ENCODE measurements at places on chromosomes 4 and X. TPM values are rescaled to one million over a fixed set of nuclear protein-coding genes. Genes with fewer than 3 reads are reported as not detected.

DNA sequence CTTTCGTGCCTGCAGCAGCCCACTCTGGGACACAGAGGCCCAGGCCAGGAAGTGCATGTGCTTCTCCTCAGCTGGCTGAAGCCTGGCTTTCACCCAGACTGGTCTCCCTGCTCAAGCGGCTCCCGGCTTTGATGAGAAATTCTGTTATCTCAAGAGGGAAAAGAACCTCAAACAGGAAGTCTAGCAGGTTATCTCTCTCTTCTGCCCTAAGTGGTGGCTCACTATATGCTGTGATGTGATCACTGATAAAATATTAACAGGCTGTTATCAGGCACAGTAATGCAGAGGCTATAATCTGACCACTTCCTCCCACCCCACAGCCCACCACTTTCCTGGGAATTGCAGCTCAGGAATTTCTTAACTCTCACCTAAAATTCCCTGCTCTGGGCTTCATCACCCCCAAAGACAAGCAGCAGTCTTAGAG lies 13.3 kb downstream of the CLDN2 start:
- no peaks in the 10 kb centered on the region for H3K27me3 ChIP-seq
- H3K4me1 ChIP-seq: no peaks in the 10 kb centered on the region
- DNase-seq: no peak

- H3K4me3 ChIP-seq: no peak overlapping the region
- peaks cover 13% of the 10 kb centered on the region for H3K4me1 ChIP-seq
- no peaks in the 10 kb centered on the region for H3K27me3 ChIP-seq
- no peak overlapping the region for H3K27ac ChIP-seq
- DNase-seq: no peak
- no peaks in the 10 kb centered on the region for H3K36me3 ChIP-seq
These were observed 338.3 kb upstream of the NR3C2 start for GRCh38 chr4:148780426-148781005.

DNA sequence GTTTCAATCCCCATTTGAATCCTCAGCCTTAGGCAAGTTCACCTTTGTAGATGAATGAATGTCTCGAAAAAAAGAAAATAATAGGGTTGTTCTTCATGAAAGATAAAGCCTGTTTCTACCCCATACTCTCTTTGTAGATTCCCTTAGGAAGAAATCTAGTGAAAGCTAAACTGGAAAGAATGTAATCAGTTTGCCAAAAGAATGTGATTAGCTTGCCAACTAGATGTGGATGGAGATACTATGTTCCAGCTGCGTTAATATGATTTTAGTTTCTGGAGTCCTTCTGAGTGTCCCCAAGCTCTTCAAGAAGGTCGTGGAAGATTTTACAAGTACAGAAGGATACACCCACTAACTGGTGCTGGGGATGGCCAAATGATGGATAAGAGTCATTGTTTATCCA lies 162.3 kb upstream of the EDNRA start:
- H3K36me3 ChIP-seq: no peaks in the 10 kb centered on the region
- no peak overlapping the region for H3K4me3 ChIP-seq
- DNase-seq: no peak
- no peak overlapping the region for H3K27ac ChIP-seq

DNA sequence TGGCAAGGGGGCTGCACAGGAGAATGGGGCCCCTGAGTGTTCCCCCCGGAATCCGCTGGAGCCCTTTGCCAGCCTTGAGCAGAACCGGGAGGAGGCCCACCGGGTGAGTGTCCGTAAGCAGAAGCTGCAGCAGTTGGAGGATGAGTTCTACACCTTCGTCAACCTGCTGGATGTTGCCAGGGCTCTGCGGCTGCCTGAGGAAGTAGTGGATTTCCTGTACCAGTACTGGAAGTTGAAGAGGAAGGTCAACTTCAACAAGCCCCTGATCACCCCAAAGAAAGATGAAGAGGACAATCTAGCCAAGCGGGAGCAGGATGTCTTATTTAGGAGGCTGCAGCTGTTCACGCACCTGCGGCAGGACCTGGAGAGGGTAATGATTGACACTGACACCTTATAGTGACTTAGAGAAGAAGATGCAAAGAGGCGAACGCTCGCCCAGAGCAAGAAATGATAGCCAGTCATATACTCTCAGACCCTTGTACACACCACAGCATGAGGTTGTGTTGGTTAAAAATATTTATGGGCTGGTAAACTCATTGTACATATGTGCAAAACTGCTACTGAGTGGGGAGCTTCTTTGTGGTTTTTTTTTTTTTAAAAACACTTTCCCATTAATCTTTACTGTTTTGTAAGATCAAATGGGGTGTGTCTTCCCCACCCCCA lies 52.5 kb downstream of the JADE1 start:
- peaks cover 32% of the 10 kb centered on the region for H3K4me1 ChIP-seq
- H3K36me3 ChIP-seq: peaks cover 94% of the 10 kb centered on the region
- H3K27ac ChIP-seq: peak overlapping the region; percentile 89
- no peaks in the 10 kb centered on the region for H3K27me3 ChIP-seq

DNA sequence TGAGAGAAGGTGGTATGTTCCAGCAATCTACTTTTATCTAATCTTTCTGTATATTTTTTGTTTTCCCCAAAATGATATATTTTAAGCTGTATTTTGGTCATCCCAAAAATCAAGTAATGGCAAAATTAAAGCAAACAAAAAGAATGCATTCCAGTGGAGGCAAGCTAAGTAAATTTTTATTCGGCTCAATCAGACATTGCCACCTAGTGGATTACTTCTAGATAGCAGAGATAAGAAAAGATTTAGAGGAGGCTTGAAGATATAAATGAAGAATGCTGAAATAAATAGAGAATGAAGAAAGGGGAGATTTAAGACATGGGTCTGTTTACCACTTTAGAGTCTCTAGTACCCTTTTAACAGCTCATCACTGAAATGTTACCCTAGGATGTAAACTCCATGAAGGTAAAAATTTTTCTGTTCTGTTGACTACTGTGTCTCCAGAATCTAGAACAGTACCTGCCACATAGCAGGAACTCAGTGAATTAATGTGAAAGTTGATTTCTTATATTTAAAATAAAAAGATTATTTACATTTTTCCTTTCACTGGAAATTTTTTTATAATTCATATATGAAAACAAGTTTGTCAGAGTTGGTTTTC lies 110.9 kb upstream of the ANK2 start:
- H3K4me1 ChIP-seq: no peaks in the 10 kb centered on the region
- H3K27ac ChIP-seq: no peak overlapping the region
- H3K27me3 ChIP-seq: no peaks in the 10 kb centered on the region
- DNase-seq: peak; percentile 81

Gene TSPYL2
- total RNA-seq: 13.4 TPM

DNA sequence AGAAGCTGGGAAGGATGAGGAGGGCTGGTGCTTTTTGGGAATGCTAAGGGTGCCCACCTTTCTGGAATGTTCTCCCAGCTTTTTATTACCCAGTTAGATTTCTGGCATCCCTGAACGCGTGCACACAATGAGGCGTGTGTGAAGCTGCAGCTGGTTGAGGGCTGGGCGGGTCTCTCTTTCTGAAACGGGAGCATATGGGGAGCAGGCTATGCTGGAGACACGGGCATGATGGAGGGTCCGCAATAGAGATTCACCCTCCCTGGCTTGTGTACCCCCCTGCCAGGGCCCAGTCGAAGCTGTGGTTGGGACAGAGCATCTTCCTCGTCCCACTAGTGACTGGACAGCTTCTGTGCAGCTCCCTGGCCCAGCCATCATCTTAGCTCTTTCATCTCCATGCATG lies 8.5 kb downstream of the NSG1 start:
- H3K27ac ChIP-seq: peak overlapping the region; percentile 79
- H3K4me3 ChIP-seq: no peak overlapping the region
- no peaks in the 10 kb centered on the region for H3K27me3 ChIP-seq
- DNase-seq: no peak
- H3K4me1 ChIP-seq: peaks cover 18% of the 10 kb centered on the region

DNA sequence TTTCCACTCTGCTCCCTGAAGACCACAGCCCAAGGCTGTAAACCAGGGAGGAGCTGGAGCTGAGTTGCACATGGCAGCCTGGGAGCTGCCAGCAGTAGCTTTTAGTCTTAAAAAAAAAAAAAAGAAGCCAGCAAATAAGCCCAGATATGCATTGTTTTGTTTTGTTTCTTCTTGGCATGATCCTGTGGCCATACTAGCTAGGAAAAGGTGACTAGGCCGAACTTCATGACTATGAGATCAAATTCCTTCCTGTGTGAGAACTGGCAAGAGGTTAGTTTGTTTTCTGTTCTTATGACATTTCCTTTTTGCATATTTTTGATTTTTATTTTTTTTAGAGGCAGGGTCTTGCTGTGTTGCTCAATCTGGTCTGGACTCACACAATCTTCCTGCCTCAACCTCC lies 323.3 kb downstream of the DCTD start:
- peak overlapping the region; percentile 70 for H3K27ac ChIP-seq
- no peaks in the 10 kb centered on the region for H3K27me3 ChIP-seq
- DNase-seq: no peak

DNA sequence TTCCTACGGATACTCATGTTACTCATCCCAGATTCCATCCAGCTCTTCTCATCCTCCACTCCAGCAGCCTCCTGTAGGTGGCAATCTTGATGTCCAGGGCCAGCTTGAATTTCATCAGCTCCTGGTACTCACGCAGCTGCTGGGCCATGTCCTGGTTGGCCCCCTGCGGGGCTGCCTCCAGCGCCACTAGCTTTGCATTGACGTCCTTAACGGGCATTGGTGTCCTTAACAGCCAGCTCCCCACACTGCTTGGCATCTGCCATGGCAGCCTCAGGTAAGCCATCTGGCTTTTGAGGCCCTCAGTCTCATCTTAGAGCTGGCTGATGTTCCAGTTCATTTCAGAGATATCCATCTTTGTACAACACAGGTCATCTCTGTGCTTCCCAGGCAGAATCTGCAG lies 223.7 kb downstream of the FGF13 start:
- no peak overlapping the region for H3K4me3 ChIP-seq
- no peak overlapping the region for H3K27ac ChIP-seq
- no peaks in the 10 kb centered on the region for H3K27me3 ChIP-seq
- H3K36me3 ChIP-seq: no peaks in the 10 kb centered on the region
- no peak for DNase-seq
- no peaks in the 10 kb centered on the region for H3K4me1 ChIP-seq

- H3K27me3 ChIP-seq: no peaks in the 10 kb centered on the region
- H3K4me3 ChIP-seq: no peak overlapping the region
- H3K27ac ChIP-seq: peak overlapping the region; percentile 78
These were observed 33.9 kb downstream of the ZBTB49 start for GRCh38 chr4:4323705-4324534.

Gene HTN1
- total RNA-seq: not detected

- no peak overlapping the region for H3K4me3 ChIP-seq
- DNase-seq: no peak
- no peaks in the 10 kb centered on the region for H3K36me3 ChIP-seq
These were observed 10.0 kb downstream of the SLC2A9 start for GRCh38 chr4:10011277-10011676.
